ENCODE measurements at places on chromosomes 2 and 18.

- DNase-seq: no peak
These were observed 198.2 kb downstream of the ADCYAP1 start for GRCh38 chr18:1102848-1103247.

DNA sequence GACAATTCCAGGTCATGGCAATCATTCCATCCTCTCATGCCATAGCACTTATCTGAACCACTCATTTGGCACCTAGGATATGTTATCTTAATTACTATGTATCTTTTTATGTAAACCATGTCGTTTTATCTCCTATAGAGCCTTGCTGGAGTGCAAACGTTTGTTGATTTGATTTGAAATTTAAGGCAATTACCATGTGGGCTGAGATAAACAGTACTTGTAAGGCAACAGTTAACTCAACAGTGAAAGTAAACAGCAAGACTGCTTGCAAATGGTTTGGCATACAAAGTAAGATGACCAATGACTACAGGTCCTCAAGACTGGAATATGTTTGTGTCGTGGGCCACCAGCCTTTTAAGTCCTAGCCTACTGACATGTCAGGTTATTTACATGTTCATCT, 133.7 kb upstream of the ZFP36L2 start:
- DNase-seq: no peak

DNA sequence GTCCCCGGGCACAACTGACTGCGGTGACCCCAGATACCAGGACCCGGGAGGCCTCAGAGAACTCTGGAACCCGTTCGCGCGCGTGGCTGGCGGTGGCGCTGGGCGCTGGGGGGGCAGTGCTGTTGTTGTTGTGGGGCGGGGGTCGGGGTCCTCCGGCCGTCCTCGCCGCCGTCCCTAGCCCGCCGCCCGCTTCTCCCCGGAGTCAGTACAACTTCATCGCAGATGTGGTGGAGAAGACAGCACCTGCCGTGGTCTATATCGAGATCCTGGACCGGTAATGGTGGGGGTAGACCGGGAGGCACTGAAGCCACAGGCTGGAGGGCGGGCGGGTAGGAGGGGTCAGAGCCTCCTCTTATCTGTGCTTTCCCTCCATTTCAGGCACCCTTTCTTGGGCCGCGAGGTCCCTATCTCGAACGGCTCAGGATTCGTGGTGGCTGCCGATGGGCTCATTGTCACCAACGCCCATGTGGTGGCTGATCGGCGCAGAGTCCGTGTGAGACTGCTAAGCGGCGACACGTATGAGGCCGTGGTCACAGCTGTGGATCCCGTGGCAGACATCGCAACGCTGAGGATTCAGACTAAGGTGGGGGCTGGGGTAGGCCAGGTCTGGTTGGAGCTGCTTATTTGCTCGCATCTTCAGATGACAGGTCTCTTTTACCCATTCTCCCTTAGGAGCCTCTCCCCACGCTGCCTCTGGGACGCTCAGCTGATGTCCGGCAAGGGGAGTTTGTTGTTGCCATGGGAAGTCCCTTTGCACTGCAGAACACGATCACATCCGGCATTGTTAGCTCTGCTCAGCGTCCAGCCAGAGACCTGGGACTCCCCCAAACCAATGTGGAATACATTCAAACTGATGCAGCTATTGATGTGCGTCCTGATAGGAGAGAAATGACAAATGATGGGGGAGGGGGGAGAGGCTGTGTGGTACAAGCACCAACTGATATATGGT, 780 bp downstream of the HTRA2 start:
- no peak for DNase-seq

DNA sequence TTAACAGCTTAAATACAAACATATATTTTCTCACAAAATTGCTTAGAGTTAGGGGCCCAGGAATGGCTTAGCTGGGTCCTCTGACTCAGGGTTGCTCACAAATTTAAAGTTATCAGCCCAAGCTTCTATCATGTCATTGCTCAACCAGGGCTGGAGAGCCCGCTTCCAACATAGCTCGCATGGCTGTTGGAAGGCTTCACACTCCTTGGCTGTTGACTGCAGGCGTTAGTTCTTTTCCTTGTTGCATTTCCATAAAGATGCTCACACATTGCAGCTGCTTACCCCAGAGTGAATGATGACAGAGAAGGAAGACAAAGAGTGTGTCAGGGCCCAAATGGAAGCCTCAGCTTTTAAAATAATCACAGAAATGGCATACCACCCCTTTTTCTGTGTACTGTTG, 62.9 kb upstream of the TFPI start:
- no peak for DNase-seq

- DNase-seq: no peak
These were observed 5.7 kb downstream of the OTX1 start for GRCh38 chr2:63056107-63057050.

DNA sequence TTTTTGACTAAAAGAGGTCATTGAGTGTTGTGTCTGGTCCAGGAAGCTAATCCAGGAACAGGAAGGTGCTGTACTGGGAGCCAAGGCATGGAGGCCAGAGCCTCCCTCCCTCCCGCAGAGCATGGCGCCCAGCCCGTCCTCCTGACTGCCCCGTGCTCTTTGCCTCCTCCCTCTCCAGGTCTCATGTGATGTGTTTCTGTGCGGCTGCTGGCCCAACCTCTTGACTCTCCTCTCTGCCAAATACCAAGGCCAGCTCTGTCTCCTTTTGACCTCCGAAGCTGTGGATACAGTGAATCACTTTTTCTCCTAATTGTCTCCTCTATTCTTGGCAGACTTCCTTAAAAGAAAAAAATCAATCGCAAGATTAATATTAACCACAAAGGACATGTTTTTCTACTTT, 284.1 kb downstream of the PHLPP1 start:
- DNase-seq: no peak

DNA sequence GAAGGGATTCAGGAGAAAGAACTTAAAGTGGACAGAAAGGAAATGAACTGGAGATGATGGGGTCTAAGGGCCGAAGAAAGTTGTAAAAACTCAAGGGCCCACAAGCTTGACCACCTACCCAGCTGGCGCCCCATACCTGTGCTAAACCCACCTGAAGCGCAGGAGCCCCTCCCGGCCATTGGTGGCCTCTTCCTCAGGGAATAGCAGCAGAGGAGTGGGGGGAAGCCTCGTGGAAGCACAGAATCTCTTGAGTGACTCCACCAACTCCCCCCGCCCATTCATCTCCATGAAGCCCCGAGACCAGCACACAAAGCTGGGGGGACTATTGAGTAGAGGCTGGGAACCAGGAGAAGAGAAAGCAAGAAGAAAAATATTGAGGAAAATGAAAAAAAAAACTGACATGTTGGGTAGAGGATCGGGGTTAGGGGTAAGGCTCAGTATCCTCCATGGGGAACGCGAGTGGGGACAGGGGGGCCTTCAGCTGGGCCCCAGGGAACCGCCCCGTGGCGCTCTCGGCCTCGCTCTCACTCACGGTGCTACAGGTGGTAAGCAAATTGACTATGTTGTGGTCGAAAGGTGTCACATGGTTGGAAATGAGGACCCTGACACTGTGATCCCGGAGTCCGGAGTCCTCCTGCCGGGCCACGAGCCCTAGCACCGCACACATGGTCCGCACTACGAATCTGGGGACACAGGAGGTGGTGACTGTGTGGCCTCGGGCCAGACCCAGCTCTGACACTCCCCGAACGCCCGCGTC, 728 bp downstream of the AUP1 start:
- no peak for DNase-seq

GRCh38 chr2:180695586-180696401, 284.6 kb upstream of the UBE2E3 start:
- DNase-seq: no peak

DNA sequence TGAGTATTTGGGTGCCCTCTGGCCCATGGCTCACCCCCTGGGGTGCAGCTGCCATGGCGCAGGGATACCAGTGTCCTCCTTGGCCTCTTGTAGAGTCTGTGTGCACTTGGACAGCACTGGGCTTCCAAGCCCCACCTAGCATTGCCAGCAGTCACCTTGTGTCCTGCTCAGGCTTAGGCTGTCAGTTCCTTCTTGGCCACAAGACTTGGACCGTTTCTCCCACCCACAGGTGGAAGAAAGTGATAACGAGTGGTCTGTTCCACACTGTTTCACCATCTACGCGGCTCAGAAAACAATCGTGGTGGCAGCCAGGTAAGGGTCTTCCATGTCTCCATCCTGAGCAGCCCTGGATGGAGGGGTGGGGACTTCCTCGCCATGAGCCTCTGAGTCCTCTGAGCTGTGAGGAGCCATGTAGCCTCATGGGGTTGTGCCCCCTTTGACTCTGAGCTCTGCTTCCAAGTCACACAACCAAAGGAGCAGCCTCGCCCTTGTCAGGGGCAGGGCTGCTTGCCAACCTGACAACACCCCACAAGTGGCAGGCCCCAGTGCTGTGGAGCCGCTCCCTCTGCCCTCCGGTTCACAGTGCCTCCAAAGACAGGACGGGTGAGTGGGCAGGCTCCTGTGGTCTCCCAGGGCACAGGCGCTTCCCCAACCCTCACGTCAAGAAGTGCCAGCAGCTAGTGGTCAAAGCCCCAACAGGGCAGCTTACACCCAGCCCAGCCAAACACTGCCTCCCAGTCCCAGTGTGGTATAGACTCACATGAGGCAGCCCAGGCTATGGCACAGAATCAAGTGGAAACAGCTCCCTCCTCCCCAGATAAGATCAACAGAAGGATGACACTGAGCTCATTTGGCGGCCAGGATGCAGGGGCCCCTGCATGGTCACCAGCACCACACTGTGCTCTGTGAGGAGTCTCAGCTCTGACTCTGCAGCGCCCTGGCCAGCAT, 18.4 kb downstream of the STK25 start:
- DNase-seq: no peak

- no peak for DNase-seq
These were observed 58.3 kb downstream of the PELI1 start for GRCh38 chr2:64085936-64086335.

- no peak for DNase-seq
These were observed 1.7 kb downstream of the HNRNPLL start for GRCh38 chr2:38600921-38601455.

DNA sequence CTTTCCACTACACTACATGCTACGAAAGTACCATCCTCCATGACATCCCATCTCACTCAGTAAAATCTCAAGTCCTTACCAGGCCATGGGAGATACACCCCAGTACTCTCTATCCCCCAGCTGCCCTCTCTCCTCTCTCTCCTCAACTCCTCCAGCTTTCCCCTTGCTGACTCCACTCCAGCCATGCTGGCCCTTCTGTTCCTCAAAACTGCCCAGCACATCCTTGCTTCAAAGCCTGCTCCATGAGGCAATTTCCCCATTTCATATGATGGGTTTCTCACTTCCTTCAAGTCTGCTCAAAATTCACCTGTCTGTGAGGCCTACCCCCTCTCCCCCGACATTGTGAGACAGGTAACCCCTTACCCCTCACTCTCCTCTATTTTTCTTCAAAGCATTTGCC, 8.6 kb downstream of the CHN1 start:
- no peak for DNase-seq

Data from stimulated activated CD4-positive, alpha-beta T cell treated with anti-CD3 and anti-CD28 coated beads, Interleukin-1b, Interleukin-23, amount 100 ng/mL, for 1 hour (primary cell).